SK-N-MC (cell line): ENCODE measurements at places on chromosomes 5 and 9.

GRCh38 chr5:2480871-2481270 lies 270.6 kb downstream of the IRX2 start:
- no peak for DNase-seq

DNA sequence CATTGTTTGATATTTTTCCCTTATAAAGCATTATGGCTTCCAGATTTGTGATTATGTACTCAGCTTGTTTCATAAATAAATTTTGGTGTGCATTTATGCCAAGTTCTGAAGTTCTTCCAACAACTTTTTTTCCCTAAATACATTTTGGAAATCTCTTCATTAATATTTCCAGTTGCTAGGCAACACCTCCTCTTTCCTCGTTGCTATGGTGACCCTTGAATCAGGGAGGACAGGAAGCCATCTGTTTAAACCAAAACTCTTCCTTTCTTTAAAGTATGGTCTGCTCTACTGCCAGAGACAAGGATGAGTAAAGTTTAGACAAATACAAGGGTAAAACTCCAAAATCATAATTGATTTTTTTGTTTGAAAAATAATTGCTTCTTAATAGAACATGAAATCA lies 779.3 kb downstream of the CDH9 start:
- no peak for DNase-seq

DNA sequence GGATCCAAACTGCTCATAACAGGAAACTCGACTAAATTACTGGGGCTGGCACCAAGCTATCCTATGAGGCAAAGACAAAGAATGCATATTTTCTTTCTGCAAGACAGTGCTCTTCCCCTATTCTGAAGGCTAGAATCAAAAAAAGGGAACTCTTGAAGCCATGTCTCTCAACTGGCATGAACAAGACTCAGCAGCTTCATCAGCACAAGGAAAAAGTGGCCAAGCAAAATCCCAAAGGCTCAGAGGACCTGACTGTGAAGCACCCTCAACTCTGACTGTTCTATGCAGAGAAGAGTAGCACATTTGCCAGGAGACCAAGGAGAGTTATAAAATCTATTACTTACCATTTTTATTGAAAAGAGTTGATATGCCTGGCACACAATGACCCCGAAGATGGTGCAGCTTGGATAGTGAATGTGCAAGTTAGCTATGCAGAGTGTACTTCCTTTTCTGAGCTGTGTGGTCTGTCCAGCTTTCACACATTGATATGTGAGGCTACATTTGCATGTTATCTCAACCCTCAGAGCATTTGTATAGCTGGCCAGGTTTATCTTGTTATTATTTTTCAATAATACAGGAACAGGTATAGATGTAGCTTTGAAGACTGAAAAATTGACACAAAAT lies 51.0 kb upstream of the FYB1 start:
- DNase-seq: no peak

DNA sequence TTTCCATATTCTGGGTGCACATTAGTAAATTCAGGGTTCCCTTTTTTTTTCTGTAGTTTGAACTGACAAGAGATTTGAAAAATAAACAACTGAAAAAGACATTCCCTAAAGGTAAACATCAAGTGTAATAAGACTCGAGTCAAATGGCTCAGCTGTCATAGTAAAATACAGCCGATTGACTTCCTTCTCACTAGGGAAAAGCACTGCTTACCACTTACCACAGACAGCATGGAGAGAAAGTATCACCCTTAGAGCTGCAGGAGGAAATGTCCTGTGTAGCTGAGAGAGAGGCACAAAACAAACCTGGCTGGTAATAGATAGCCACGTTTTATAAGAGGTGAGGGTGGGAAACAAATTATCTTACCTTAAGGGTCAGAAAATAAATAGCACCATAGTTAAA lies 12.1 kb upstream of the DMAC1 start:
- DNase-seq: no peak

DNA sequence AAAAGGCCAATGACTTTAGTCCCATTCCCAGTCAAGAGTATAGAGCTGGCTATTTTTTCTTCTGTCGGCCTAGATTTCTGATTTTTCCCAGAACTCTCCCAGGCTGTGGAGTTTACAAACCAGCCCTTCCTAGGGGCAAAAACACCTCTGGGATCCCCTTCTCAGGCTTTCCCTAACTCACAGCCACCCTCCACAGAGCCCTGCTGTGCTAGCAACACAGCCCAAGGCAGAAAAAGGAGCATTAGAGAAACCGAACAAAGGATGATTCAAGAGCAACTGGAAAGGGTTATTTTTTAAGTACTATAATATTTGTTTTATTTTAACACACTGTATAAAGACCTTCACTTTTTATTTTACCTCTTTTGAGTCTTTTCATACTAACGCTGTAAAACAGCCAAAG lies 234.8 kb downstream of the GLIS3 start:
- no peak for DNase-seq

GRCh38 chr5:55692509-55692908 lies 19.6 kb downstream of the SLC38A9 start:
- no peak for DNase-seq

DNA sequence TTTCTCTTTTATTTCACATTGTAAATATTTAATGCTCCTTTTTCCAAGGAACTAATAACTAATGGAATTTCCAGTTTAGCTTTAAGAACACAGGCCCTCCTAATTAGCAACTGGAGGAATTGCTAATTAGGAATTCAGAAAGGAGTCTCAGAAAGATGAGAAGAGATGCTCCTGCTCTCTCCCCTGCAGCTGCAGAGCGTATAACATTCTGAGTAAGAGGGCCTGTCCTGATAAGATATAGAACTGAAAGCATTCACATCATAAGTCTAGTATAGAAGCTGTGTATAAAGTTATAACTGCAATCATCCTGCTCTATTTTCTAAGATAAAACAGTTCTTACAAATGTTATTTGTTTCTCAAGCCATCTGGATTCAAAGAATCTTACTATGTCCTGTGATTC lies 83.2 kb downstream of the DTWD2 start:
- DNase-seq: no peak

DNA sequence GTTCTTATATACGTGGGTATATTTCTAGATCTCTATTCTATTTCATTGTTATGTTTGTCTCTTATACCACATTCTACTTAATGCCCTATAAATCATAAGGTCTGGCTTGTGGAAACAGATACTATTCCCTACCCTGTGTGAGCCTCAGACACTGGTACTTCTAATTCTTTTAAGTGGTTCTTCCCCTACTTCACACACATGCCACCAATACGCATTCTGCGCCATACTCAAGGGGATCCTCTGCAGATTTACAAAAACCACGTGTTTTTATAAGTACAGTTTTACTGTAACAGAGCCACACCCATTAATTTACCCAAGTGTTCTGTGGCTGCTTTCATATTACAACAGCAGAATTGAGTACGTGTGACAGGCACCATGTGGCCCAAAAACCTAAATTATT lies 195.6 kb downstream of the SAXO1 start:
- DNase-seq: no peak

- DNase-seq: no peak
Observed at GRCh38 chr9:121383715-121384114, 13.7 kb upstream of the STOM start.

DNA sequence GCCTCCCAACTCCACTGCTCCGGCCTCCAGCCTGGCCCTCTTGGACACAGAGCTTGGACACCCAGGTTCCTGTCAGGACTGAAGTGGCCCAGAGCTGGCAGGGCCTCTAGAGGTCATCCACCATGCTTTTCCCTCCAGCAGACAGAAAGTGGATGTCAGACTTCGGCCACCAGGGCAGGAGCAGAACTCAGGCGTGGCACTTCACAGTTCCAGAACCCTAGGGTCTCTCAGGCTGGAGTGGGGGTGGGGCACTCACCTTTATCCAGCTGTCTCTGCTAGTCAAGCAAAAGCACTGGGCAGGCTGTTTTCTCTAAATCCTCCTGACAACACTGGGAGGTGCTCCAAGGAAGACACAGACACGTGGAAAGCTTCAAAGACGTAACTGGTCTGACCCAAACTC lies 35.6 kb upstream of the N4BP3 start:
- no peak for DNase-seq

GRCh38 chr9:133888048-133888808 lies 103.9 kb downstream of the VAV2 start:
- DNase-seq: no peak

GRCh38 chr5:175709276-175709781 lies 51.5 kb downstream of the HRH2 start:
- no peak for DNase-seq

- no peak for DNase-seq
Observed at GRCh38 chr5:64451551-64451950, 54.3 kb upstream of the RGS7BP start.

DNA sequence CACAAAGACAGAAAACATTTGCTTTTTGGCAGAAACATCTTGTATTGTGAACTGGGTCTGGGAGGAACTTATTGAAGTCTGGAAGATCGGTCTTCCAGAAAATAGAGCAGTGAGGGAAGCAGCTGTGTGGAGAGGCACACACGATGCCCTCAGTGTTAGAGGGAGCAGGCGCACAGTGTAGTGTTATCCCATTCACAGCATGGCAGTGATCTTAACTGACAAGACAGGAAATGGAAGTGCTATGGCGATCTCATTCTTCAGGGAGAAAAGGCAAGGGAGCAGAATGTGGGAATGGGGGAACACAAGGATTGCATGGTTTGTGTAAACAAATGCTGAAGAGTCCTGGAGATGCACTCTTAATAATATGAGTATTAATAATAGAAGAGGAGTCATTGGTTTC lies 161.0 kb downstream of the PBX3 start:
- no peak for DNase-seq

DNA sequence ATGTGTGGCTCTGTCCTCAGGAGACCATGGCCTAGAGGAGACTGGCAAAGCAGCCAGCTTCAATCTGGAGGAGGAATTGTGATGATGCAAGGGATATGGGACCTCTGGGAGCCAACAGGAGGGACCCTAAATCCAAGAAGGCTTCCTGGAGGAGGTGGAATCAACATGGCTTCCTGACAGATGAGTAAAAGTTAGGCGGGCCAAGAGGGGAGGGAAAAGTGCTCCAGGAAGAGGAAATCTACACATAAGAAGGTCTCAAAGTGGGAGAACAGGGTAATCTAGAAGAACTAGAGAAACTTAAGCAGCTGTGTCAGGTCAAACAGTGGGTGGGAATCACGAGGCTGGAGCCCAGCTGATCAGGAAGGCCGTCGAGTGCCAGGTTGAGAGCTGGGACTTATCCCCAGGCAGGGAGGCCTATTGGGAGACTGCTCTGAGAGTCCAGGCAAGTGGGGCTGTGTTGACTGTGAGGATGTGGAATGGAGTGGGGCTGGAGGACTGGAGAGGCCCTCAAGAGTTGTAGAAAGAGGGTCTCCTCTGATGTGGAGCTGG lies 119.1 kb downstream of the C9orf50 start:
- no peak for DNase-seq

GRCh38 chr9:94014066-94014654 lies 59.0 kb upstream of the BARX1 start:
- DNase-seq: no peak

DNA sequence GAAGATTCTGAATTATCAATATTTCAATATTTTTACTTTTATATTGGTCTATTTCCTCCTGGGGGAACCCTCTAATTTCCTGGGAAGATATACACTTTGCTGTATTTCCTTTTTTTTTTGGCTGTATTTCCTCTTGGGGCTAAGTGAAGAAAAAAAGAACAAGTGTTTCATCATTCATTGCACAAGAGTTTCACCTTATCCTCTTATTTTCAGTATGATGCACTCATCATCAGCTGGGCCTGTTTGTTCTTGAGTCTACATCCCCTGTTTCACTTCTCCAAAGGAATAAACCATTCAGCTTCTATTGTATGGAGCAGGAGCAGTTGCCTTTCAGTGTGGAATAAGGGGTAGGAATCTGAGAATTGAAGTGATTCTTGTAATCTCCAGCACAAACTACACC lies 210.8 kb downstream of the FAM170A start:
- DNase-seq: no peak

DNA sequence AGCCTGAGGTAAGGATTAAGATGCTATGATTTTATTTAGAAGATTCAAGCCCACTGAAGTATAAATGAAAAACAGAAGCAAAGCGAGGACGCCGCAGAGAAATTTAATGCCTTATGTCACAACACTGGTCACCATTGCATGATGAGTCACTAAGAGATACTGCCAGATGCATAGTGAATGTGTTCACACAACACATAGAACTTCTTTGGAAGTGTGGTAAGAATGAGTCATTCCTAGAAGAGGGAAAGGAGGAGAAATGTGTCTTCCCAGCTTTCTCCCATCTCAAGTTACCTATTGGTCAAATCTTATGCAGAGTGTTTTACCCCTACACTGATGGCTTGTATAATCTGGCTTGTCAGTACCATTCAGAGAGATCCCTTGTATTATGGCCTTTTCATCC lies 465.3 kb upstream of the ARRDC3 start:
- DNase-seq: no peak

DNA sequence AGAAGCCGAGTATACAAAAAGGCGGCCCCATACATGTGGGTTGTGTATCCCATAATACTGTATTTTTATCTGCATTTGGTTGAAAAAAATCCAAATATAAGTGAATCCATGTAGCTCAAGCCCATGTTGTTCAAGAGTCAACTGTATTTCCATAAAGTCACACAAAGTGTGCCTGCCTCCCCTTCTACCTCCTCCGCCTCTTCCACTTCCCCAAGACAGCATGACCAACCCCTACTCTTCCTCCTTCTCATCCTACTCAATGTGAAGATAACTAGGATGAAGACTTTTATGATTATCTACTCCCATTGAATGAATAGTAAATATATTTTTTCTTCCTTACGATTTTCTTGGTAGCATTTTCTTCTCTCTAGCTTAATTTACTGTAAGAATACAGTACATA lies 92.7 kb downstream of the RFX3 start:
- no peak for DNase-seq

GRCh38 chr5:154179846-154180710 lies 10.5 kb upstream of the GALNT10 start:
- DNase-seq: no peak
